Activated naive CD4-positive, alpha-beta T cell treated with Interleukin-2 at 50 U/mL for 16 hours (primary cell): ENCODE measurements at places on chromosomes 12 and 14.

GRCh38 chr14:29584992-29585391 is 342.7 kb downstream of the PRKD1 start:
- DNase-seq = no peak

DNA sequence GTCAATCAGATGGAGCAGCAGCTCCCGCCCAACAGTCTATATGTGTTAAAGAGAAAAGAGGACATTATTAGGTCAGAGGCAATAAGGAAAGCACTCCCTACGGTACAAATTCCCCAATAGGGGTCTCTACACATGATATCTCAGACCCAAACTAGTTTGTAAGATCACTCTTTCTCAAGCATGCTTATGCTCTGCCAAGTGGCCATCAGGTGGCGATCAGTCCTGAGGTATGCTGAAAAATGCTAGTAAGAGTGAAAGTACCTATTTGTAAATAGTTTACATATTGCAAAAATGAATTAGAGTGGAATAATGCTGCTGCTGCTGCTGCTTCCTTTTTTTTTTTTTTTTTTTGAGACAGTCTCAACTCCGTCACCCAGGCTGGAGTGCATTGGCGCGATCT is 61.0 kb downstream of the CPM start:
- no peak for DNase-seq

- no peak for DNase-seq
Observed at GRCh38 chr14:94880876-94881275, 111.0 kb upstream of the GSC start.

- no peak for DNase-seq
Observed at GRCh38 chr12:105256011-105256410, 20.0 kb upstream of the APPL2 start.

DNA sequence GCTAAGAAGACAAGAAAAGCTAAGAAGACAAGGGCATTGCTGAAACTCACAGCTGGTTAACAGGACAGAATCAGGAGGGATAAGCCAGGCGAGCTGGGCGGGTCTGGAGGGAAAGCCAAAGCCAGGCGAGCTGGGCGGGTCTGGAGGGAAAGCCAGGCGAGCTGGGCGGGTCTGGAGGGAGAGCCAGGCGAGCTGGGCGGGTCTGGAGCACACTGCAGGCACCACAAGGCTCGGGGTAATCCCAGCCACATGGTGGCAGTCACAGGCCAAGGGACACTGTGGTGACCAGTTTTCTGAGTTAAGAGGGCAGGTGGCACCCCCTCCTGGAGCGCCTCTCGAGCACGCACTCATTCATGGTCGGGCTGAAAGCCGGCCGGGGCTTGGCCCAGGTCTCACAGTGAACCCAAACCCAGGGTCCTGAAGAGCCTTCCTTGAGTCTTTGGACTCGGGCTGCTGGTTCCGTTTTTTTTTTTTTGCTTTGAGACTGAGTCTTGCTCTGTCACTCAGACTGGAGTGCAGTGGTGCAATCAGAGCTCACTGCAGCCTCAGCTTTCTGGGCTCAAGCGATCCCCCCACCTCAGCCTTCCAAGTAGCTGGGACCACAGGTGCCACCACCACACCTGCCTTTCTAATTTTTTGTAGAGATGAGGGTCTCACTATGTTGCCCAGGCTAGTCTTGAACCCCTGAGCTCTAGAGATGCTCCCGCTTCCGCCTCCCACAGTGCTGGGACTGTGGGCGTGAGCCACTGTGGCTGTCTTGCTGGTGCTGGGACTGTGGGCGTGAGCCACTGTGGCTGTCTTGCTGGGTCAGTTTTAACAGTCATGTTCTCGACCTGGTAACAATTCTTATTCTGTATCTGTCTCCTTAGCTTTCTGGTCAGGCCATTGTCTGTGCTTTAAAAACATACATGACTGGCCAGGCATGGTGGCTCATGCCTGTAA is 40.2 kb downstream of the HSP90AA1 start:
- DNase-seq = peak; percentile 7

- no peak for DNase-seq
Observed at GRCh38 chr14:74908861-74909341, 14.2 kb downstream of the RPS6KL1 start.

DNA sequence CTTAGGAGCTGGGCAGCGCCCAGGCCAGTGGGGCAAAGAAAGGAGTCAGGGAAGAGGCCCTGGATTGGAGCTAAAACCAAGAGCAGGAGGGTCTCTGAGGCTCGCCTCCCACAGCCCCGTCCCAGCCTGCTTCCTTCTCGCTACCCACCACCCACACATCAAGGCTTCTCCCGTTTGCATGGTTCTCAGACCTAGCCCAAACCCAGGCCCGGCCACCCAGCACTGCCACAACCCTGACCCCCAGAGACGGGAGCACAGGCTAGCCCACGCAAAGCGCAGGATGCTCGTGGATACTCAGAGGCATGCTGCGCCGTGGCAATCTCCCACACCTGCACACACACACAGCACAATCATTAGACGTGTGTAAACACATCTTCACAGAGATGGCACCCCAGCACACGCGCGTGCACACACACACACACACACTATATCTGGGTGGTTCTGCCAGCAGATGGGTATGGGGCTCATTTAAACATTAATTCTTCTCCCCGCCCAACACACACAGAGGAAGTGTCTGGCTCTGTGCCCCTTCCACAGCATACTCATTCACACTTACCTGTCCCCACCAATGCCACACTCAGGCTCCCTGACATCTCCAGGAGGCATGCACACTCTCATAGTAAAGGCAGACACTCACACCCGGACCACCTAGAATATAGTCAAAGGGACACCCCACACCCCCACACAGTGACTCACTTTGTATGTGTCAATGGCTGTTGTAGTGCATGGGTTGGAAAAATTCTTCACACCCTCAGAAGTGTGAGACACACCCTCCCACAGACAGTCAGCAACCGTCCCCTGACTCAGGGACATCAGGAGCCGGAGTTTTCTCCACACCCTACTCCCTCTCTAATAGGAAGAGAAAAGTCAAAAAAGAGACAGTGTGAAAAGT is 1.1 kb downstream of the CARMIL3 start:
- peak; percentile 77 for DNase-seq

- DNase-seq = no peak
Observed at GRCh38 chr14:24465368-24465767, 22.8 kb upstream of the SDR39U1 start.

DNA sequence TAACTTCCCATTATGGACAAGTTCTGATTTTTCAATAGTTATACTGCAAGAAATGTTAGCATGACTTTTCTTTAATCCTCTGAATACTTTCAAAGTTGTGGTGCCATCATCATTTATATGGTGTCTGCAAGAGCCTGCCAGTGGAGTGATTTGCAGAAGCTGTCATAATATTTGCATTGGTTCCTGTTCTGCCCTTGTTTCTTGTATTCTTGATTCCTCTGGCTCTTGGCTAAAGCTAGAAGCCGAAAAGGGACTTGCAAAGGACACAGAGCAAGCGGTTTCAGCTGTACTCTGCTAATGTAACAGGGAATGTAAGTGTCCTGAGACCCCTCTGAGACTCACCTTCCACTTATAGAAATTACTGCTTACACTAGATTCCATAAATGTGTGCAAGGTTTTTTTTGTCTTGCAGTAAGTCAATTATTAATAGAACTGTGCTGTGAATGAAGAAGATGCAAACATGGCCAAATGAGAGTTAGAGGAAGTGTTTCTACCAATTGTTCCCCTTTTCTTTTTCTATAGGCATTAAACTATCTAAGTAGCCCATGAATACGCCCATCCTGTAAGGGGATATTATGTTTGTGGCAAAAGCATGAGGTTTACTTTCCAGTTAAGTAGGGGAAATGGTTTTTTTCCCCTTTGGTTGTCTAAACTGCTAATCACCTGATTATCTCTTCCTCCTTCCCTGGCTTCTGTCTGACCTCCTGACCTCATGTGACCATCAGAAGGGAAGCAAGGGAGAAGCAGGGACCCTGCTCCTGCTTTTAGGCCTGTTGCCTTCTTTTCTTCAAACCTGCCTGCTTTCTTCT is 5.3 kb downstream of the DYRK4 start:
- DNase-seq = no peak
